ENCODE measurements at places on chromosomes 4 and X. TPM values are rescaled to one million over a fixed set of nuclear protein-coding genes. Genes with fewer than 3 reads are reported as not detected.

DNA sequence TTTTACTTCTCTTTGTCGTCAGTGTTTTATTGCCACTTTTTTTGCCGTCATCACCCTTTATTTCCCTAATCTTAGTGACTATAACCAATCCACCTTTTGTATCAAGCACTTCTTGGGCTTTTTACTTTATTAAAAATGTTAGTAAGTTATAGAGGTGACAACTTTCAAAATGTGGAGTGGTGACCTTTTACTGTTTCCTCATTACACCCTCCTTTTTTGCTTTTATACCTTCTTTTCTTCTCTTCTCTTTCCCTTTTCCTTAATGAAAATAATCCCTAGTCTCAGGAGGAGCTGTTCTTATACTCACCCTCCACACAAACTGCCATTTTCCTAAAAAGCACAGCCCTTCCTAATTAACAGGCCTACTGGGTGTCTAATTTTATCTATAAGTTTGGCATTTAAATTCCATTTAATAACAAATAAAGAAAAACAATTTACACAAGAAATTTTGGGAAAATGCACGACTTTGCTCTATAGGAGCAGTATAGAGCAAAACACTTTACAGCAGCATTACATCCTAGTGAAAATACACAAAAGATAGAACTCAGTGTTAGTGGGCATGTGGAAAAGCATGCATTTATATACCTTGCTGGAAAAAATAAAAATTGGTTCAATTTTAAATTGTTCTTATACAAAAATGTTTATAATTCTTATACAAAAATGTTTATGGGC is 27.3 kb downstream of the BBS12 start:
- no peak for DNase-seq

GRCh38 chr4:143404555-143404954 is 67.9 kb downstream of the GAB1 start:
- DNase-seq: no peak

DNA sequence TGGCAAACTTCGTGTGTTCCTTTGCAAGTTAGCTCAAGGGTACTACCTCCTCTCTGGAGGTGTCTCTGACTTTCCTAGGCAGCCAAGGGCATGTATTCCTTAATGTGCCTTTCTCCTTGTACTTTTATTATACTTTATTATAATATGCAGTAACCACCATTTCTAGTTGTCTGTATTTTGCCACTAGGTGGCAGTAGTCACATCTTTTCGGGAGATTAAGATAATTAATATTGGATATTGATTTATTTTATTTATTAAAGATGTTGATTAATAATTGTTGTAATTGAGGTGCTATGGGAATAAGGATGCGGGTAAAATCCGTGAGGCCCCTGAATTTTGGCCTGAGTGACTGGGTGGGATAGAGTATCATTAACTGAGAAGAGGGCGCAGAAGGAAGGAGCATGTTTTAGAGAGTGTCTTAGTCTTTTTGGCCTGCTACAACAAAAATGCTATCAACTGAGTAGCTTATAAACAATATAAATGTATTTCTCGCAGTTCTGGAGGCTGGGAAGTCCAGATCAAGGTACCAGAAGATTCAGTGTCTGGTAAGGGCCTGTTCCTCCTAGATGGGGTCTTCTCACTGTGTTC is 153.3 kb downstream of the TMEM164 start:
- DNase-seq: no peak

- no peak for DNase-seq
Measured at GRCh38 chr4:168784786-168785461, 225.1 kb downstream of the CBR4 start.

DNA sequence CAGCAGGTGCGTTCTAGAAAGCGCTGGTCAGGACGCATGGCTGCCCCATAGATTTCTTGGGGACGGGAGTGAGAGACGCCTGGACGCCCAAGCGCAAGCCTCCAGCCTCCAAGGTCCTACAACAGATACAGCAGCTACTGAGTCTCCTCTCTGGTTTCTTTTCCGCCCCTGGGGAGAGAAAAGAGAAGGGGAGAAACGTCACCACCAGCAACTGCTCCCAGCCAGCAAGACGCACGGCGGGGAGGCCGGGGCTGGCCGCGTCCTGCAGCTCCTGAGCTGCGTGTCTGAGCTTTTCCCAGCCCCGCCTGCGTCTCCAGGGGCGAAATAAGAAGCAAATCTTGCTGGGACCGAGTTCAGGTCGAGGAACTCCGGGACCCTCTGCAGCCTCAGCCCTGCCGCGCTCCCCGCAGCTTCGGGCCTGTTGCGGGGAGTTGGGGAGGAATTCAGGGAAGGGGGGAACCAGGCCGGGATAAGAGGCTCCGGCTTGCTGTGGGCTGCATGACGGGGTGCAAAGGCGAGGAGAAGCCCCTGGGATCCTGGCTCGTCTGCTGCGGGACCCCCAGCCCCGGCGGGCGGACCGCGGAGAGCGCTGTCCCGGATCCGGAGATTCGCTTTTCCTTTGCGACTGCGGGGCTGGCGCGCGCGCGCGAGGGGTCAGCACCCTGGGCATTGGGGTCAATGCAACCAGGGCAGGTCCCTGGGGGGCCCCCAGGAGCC is 6.8 kb upstream of the SHOX start:
- DNase-seq: no peak

GRCh38 chr4:6113641-6114040 is 86.7 kb downstream of the JAKMIP1 start:
- DNase-seq: no peak

GRCh38 chr4:163748449-163748848 is 254.0 kb downstream of the TMA16 start:
- DNase-seq: no peak

- no peak for DNase-seq
Measured at GRCh38 chrX:150980711-150981110, 2.4 kb upstream of the HMGB3 start.

- no peak for DNase-seq
Measured at GRCh38 chr4:106329041-106329618, 12.8 kb downstream of the AIMP1 start.

GRCh38 chr4:88012647-88013046 is 5.2 kb downstream of the PKD2 start:
- no peak for DNase-seq

- DNase-seq: no peak
Measured at GRCh38 chr4:142345924-142346323, 500.2 kb downstream of the INPP4B start.

DNA sequence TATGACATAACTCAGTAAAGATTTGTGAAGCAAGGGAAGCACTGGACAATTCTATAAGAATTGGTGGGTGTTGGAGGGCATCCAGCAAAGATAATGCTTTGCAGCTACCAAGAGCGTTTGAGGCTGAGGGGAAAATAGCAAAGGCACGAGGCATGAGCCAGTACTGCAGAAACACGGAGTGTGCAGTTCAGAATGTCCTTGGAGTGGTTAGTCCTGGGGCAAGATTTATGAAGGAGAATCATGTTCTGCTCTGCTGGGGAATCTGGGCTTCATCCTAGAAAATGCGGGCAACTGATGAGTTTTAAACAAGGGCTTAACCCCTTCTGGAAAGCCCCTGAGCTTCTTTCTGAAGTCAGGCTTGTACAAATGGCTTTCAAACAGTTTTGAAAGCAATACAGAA is 452.5 kb downstream of the IL15 start:
- DNase-seq: no peak

GRCh38 chr4:98996056-98996764 is 689 bp downstream of the METAP1 start:
- DNase-seq: no peak

DNA sequence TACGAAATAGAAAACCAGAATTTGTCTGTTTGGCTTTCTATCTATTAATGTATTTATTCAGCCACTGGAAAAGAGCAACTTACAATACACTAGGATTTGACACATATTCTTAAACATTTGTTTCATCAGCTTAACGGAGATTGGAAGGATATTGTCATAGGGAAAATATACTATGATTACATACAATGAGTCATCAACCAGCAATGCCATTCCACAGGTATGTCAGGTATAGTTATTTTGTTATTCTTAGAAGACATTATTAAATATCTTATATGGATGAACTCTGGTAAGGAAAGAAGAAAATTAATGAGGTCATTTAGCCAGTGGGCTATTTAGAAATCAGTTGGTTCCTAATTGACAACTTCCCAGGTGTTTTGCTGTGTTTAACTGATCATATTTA is 926.6 kb downstream of the STIM2 start:
- DNase-seq: no peak

GRCh38 chr4:189198624-189199023 is 742.0 kb upstream of the FRG1 start:
- no peak for DNase-seq

- no peak for DNase-seq
Measured at GRCh38 chr4:173866322-173867026, 336.4 kb upstream of the HAND2 start.

DNA sequence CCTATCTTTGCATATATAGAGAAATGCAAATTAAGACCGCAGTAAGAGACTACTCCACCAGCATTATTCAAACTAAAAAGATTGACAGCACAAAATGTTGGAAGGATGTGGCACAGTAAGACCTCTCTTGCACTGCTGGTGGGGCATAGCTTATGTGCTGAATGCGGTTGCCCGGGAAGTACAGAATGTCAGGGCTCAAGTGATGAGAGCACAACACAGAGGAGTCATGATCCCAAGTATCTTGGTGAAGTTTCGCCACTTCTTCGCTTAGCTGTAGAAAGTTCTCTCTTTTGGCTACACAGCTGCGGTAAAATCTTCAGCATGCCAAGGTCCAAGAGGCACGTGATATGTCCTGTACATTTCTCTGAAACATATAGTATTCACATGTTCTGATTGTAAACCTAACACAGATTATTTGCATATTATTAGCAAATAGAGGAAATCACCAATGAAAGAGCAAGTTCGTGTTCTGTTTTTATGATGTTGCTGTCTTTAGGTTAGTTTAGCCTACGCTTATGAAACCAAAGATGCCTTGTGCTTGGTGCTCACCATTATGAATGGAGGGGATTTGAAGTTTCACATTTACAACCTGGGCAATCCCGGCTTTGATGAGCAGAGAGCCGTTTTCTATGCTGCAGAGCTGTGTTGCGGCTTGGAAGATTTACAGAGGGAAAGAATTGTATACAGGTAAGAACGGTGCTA is 55.0 kb downstream of the HTT-AS start:
- no peak for DNase-seq

DNA sequence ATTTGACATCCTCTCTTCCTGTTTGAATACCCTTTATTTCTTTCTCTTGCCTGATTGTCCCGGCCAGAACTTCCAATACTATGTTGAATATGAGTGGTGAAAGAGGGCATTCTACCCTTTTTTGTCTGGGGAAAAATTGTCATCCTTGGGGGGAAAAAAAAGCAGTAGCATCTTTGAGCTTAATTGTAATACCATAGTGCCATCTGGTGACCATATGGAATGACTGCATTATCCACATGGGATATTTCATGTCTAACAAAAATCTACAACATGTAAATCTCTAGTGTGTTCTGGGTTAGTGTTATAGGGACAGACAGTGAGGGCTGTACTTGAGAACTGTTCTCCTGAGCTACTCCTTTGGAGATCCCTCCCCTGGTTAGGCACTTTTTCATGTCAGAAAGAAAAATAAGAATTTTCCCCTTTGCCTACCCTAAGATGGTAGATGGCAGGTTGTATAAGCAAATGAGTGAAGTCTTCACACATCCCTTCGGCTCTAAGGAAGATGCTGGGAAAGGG is 26.0 kb downstream of the CAPN6 start:
- DNase-seq: no peak

DNA sequence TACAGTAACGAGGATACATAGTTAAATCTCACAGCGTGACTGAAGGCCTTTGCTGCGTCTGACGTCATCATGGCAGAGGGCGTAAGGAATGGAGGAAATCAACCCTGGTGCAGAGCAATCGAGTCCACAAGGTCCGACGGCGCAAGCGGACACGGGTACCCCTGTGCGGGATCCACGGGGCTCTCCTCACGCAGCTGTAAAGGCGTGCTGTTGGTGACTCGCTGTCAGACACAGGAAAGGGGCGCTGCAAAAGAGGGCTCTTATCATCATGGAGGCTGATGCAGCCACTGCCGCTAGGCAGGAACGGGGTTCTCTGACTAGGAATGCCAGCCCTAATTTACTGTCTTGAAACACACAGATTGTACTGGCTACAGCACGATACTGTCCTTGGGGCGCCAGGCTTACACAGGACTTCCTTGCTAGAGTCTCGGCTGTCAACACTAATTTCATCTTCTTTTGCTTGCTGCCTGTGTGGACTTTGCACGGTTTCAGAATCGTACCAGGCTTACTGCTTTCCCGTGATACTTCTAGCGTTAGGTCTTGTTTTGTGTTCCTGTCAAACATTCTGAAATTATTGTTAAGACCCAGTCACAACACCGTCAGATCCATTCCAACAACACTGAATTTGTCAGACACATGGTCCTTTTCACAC is 13.6 kb downstream of the RNF212 start:
- DNase-seq: no peak

DNA sequence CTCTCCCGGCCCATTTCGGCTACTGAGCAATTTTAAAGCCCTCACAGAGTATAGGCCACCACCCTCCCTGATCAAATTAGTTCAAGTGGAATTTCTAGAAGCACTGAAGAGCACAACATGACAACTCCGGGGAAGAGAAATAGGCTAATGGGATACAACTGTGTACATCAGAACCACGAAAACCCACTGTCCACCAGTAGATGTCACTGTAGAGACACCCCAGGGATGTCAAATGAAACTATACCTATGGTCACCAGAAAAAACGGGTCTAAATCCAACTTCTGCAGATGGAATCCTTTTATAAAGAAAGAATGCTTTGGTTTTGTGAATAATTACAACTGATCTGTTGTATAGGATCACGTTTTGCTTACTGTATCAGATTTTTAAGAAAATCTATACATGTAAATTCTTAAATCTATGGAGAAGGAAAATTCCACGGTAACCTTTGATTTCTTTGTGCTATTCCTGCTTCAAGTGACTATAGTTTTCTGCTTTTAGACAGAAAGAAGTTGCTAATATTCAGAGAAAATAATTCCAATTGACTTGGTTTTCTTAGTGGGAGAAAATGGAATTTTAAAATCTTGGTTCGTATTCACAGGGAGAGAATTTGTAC is 29.5 kb upstream of the MAP3K15 start:
- DNase-seq: no peak

- DNase-seq: no peak
Measured at GRCh38 chr4:150130933-150131332, 52.7 kb downstream of the DCLK2 start.

- peak; percentile 44 for DNase-seq
Measured at GRCh38 chr4:6893449-6894085, 16.1 kb upstream of the TBC1D14 start.

ANK2 gene
- total RNA-seq: 9.4 TPM

TEX11 gene
- total RNA-seq: not detected

CHM gene
- total RNA-seq: 6.3 TPM

MND1 gene
- total RNA-seq: not detected

MAGEA4 gene
- not detected for total RNA-seq

PTPN13 gene
- 20.8 TPM for total RNA-seq

NXF2B gene
- not detected for total RNA-seq

ARSD gene
- total RNA-seq: 91.9 TPM

NLGN3 gene
- 0.21 TPM for total RNA-seq

SMR3B gene
- not detected for total RNA-seq

HELT gene
- not detected for total RNA-seq

NDST3 gene
- total RNA-seq: not detected

PAGE5 gene
- not detected for total RNA-seq

VEGFC gene
- 18.6 TPM for total RNA-seq

Measured in ascending aorta (tissue), 2 donors.